ENCODE measurements at places on chromosomes 1 and 21. TPM values are rescaled to one million over a fixed set of nuclear protein-coding genes. Genes with fewer than 3 reads are reported as not detected.

Gene SH2D1B
- not detected for total RNA-seq

Gene CFHR3
- total RNA-seq = 20.9 TPM

Gene RGS8
- 0.99 TPM for total RNA-seq

Gene CCDC190
- total RNA-seq = not detected

Gene ADCY10
- not detected for total RNA-seq

Gene MEAF6
- 83.4 TPM for total RNA-seq

Gene NTRK1
- not detected for total RNA-seq

Gene DIO1
- total RNA-seq = not detected

Gene RNF186
- total RNA-seq = not detected

Gene LCE3A
- total RNA-seq = not detected

Data from neural progenitor cell (in vitro differentiated cells).